Transverse colon (tissue), 4 donors: ENCODE measurements at places on chromosomes 16 and 17. TPM values are rescaled to one million over a fixed set of nuclear protein-coding genes. Genes with fewer than 3 reads are reported as not detected.

DNA sequence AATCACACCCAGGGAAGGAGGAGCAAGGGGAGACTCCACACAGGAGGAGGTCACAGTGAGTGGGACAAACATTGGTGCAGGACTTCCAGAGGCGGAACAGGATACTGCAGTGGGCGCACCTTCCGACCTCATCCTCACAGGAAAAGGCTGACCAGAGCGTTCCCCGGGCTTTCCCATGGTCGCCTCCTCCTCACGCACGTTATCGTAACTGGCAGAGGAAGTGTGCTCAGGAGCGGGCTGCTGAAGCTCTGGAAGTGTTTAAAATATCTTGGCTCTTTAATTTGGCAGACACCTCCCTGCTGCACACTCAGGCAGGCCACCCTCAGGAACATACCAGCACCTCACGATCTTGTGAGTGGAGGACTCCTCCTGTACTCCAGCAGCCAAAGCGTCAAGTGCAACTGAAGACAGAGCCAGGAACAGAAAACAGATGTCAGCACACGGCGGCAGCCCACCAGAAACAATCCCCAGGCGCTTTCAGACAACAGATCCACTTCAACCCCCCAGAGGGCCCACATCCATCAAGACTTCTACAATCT lies 17.5 kb downstream of the FANCA start:
- H3K27ac ChIP-seq: no peak overlapping the region
- H3K4me3 ChIP-seq: no peak overlapping the region
- no peaks in the 10 kb centered on the region for H3K27me3 ChIP-seq
- no peaks in the 10 kb centered on the region for H3K36me3 ChIP-seq

DNA sequence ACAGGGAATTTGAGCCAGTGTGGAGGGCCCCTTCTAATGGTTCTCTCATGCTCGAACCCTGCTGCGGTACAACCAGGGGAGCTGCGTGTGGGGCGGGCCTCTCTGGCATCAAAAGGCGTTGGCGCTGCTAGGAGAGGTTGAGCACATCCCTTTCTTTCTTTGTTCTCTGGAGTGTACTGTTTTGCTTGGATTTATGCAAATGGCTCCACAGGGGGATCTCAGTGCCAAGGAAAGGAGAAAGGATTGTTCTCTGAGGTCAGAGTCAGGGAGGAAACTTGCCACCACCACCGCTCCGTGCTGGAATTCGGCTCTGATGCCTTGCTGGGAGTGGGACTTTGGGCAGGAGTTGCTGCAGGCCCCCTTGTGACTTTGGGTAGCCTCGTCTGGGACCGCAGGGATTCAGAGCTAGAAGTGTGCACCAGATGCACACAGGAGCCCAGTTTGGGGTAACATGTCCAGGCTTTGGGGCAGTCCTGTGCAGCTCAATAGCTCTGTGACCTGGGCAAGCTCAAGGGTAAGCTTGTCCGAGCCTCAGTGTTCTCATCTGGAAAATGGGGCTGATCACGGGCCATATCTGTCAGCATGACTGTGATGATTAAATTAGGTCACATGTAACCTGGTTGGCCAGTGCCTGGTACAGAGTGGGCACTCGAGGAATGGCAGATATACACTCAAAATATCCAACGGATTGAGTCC lies 353.0 kb upstream of the EEF2KMT start:
- H3K4me3 ChIP-seq: no peak overlapping the region
- DNase-seq: no peak
- no peaks in the 10 kb centered on the region for H3K27me3 ChIP-seq
- H3K36me3 ChIP-seq: no peaks in the 10 kb centered on the region
- no peak overlapping the region for H3K27ac ChIP-seq

DNA sequence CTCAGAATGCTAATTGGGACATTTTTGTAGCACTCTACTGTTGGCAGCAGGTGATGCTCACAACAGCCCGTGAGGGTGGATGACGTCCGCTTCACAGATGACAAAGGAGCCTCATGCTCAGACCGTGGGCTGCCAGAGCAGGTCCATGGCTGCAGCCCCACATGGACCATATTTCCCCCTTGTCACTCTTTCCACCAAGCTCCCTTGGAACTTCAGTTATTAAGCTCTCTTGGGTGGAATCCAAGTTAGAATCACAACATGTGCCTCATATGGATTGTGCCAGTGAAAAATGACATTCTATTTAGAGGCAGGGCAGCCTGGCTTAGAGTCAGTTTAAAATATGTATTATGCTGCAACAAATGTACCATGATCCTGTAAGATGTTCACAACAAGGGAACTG lies 33.2 kb upstream of the STH start:
- H3K27ac ChIP-seq: no peak overlapping the region
- H3K4me1 ChIP-seq: no peaks in the 10 kb centered on the region
- peaks cover 14% of the 10 kb centered on the region for H3K27me3 ChIP-seq

DNA sequence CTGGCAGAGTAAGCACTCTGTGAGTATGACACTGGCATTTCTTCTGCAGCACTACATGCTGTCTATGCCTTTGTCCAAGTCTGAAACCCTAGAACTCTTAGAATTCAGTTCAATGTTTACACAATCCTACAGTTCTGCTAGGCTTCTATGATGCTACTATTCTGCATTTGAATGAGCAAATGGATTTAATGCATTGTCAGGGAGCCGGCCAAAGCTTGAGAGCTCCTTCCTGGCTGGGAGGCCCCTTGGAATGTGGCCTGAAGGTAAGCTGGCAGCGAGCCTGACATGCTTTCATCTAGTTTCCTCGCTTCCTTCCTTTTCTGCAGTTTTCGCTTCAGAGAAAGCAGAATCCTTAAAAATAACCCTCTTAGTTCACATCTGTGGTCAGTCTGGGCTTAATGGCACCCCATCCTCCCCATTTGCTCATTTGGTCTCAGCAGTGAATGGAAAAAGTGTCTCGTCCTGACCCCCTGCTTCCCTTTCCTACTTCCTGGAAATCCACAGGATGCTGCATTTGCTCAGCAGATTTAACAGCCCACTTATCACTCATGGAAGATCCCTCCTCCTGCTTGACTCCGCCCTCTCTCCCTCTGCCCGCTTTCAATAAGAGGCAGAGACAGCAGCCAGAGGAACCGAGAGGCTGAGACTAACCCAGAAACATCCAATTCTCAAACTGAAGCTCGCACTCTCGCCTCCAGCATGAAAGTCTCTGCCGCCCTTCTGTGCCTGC lies at the start of gene CCL2:
Gene CCL2, plus strand, starts transcription at position 635 of the 730 bp plus-strand sequence. Its CDS starts 65 bp downstream, at position 700.
- no peaks in the 10 kb centered on the region for H3K27me3 ChIP-seq
- H3K27ac ChIP-seq: peak within 1 kb of the TSS; percentile 88
- H3K36me3 ChIP-seq: no peaks in the 10 kb centered on the region
- peak within 1 kb of the TSS; percentile 23 for H3K4me3 ChIP-seq
- peak; percentile 50 for DNase-seq

DNA sequence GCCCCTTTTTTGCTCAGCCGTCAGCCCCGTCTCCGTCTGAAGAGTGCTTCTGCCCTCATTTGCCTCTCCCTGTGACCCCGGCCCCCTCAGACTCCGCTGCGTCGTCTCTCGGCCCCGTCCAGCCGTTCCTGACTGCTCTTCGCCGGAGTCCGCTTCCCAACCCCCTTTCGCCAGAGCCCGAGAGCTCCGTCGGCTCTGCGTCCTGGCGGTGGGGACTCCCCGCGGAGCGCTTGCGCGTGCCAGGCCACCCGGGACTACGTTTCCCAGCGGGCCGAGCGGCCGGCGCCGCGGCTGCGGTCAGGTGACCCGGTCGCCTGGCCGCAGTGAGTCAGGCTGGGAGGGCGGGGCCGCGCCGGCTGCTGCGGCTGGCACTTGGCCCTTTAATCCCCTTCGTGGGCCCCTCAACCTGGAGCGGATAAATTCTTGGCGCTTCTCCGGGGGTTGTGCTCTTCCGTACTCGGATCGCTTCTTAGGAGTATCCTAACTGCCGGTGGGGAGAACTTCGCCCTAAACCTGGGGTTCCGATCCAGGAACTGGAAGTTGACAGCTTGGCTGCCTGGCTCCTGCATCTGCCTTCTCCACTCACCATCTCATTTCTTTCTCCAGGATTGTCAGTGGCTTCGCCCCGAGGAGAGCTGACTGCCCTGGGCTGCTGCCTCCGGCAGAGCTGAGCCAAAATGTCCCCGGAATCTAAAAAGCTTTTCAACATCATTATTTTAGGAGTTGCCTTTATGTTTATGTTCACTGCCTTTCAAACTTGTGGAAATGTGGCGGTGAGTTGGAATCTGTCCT lies at the start of gene MFSD11:
Gene MFSD11, plus strand, starts transcription at position 444 of the 792 bp plus-strand sequence. Its CDS starts 234 bp downstream, at position 678.
- H3K27ac ChIP-seq: peak within 1 kb of the TSS; percentile 100
- H3K27me3 ChIP-seq: no peaks in the 10 kb centered on the region
- no peaks in the 10 kb centered on the region for H3K36me3 ChIP-seq
- peak; percentile 93 for DNase-seq
- peaks cover 39% of the 10 kb centered on the region for H3K4me1 ChIP-seq
- peak within 1 kb of the TSS; percentile 98 for H3K4me3 ChIP-seq

DNA sequence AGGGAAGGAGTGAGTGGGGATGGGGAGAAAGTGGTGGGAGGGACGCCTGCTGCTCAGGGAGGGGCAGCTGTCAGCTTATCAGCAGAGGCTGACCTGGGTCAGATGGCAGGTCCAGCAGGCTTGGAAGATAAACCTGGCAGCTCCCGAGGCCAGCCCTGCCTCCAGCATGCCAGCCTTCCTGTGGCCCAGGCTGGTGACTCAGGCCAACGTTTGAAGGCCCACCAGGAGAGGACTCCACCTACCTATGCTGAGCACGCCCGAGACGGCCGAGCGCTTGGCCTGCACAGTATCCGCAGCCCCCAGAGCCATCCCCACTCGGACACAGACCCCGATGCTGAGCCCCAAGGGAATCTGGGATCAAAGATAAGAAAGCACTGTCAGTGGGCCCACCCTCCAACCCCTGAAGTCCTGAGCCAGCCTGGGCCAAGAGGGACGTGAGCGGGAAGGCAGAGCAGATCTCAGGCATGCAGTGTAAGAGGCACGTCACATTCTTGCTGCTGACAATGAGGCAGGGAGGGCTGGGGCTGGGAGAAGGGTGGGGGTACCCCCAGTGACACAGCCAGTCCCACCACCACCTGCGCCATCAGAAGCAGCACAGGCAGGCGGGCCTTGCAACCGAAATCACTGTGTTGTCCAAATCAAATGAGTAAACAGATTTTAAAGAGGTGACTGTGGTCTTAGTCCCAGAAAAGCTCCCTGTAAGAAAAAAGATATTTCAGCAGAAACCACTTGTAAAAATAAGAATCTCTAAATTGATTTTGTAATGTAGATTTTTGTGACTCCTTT lies 12.4 kb downstream of the SLC47A2 start:
- no peak for DNase-seq
- no peaks in the 10 kb centered on the region for H3K36me3 ChIP-seq
- H3K4me1 ChIP-seq: no peaks in the 10 kb centered on the region
- H3K27me3 ChIP-seq: no peaks in the 10 kb centered on the region

- H3K4me1 ChIP-seq: no peaks in the 10 kb centered on the region
- no peaks in the 10 kb centered on the region for H3K36me3 ChIP-seq
- H3K27me3 ChIP-seq: no peaks in the 10 kb centered on the region
- no peak overlapping the region for H3K27ac ChIP-seq
Observed at GRCh38 chr17:49349541-49349940, 12.5 kb downstream of the ZNF652 start.

DNA sequence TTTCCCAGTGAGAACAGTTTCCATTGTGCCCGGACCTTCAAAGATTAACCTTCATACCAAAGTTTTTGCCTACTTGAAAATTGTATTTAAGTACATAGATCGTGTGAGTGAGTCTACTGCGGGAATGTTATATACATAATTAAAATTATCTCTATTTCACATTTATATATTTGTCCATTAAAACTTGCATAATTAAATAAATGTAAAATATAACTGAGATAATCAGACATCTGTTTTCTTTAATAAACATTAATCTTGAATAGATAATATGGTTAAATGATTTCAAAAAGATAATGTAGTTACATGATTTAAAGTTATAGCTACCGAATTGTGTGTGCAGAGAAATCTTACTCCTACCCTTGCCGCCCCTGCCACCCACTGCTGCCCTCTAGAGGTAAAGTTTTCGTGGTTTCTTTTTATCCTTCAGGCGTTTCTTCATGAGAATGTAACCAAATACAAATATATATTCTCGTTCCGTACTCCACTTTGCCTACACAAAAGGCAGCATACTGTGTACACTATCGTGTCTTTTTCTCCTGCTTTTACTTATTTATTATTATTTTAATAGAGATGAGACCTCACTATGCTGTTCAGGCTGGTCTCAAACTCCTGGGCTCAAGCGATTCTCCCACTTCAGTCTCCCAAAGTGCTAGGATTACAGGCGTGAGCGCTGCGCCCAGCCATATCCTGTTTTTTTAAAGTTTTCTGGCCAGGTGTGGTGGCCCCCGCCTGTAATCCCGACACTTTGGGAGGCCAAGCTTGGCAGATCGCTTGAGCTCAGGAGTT lies 35.6 kb downstream of the RPA1 start:
- no peak overlapping the region for H3K27ac ChIP-seq
- H3K4me1 ChIP-seq: no peaks in the 10 kb centered on the region
- no peaks in the 10 kb centered on the region for H3K27me3 ChIP-seq
- H3K4me3 ChIP-seq: no peak overlapping the region

GRCh38 chr16:57788252-57788841 lies 13.9 kb downstream of the KIFC3 start:
- no peak overlapping the region for H3K27ac ChIP-seq
- no peaks in the 10 kb centered on the region for H3K27me3 ChIP-seq
- H3K4me1 ChIP-seq: peaks cover 7% of the 10 kb centered on the region
- no peaks in the 10 kb centered on the region for H3K36me3 ChIP-seq
- DNase-seq: no peak

- no peak for DNase-seq
- peaks cover 28% of the 10 kb centered on the region for H3K36me3 ChIP-seq
- H3K4me3 ChIP-seq: no peak overlapping the region
- peaks cover 24% of the 10 kb centered on the region for H3K4me1 ChIP-seq
- H3K27ac ChIP-seq: peak overlapping the region; percentile 65
Observed at GRCh38 chr17:19939993-19940721, 37.5 kb downstream of the AKAP10 start.

DNA sequence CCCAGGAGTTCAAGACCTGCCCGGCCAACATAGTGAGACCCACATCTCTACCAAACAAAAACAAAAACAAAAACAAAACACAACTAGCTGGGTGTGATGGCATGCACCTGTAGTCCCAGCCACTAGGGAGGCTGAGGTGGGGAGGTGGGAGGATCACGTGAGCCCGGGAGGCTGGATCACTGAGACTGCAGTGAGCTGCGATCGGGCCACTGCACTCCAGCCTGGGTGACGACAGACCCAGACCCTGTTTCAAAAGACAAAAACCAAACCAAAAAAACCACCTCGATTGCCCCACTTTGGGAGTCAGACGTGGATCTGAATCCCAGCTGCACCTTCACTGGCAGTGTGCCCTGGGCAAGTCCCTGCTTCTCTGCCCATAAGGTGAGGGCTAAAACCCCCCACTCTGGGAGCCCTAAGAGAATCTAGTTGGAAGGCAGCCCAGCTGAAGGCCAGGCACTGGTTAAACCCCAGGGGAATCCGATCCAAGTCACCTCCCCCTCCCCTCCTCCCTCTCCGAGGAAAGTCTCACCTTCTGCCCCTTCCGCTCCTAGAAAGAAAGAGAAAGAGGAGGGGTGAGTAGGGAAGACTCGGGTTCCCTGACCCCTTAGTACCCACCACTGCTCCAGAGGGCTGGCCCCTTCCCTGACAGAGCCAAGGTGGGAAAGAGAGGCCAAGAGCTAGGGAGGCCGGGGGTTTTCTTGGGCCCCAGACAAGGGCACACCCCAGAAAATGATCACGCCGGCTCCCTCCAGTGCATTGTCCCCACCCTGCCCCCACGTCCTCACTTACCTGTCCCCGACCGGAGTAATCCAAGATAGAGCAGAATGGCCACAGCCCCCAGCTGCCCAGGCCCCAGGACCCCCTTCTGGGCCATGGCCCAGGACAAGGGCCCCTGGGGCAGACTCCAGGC lies 647 bp downstream of the PRSS8 start:
- H3K4me3 ChIP-seq: peak overlapping the region; percentile 48
- peak; percentile 77 for DNase-seq
- H3K27ac ChIP-seq: peak overlapping the region; percentile 94
- no peaks in the 10 kb centered on the region for H3K27me3 ChIP-seq
- peaks cover 53% of the 10 kb centered on the region for H3K4me1 ChIP-seq

CSH2 gene
- total RNA-seq: not detected

CENPV gene
- 51.6 TPM for total RNA-seq

SDK2 gene
- total RNA-seq: 3.4 TPM

CA7 gene
- total RNA-seq: 107 TPM

SERPINF2 gene
- 3.2 TPM for total RNA-seq

TBC1D3K gene
- total RNA-seq: not detected
